ENCODE measurements at places on chromosomes 5 and 9. TPM values are rescaled to one million over a fixed set of nuclear protein-coding genes. Genes with fewer than 3 reads are reported as not detected.

DNA sequence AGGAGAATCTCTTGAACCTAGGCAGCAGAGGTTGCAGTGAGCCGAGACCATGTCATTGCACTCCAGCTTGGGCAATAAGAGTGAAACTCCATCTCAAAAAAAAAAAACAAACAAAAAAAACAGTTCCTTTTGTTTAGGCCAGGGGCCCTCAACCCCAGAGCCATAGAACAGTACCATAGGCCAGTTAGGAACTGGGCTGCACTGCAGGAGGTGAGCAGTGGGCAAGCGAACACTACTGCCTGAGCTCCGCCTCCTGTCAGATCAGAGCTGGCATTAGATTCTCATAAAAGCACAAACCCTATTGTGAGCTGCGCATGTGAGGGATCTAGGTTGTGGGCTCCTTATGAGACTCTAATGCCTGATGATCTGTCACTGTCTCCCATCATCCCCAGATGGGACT, 49.1 kb upstream of the SUB1 start:
- no peak overlapping the region for H3K4me3 ChIP-seq
- DNase-seq, result no peak
- no peaks in the 10 kb centered on the region for H3K36me3 ChIP-seq
- no peaks in the 10 kb centered on the region for H3K27me3 ChIP-seq
- H3K27ac ChIP-seq, result no peak overlapping the region
- no peaks in the 10 kb centered on the region for H3K4me1 ChIP-seq

The RFK gene
- total RNA-seq, result 17.4 TPM

The CSF2 gene
- not detected for total RNA-seq

The GPR151 gene
- total RNA-seq, result 13.5 TPM
